Substantia nigra (tissue), 51 donors: ENCODE measurements at places on chromosomes 3 and 15.

GRCh38 chr15:73244333-73244732, 124.4 kb downstream of the HCN4 start:
- DNase-seq: no peak

GRCh38 chr3:15708882-15709677, 88.7 kb downstream of the ANKRD28 start:
- DNase-seq: no peak

GRCh38 chr3:110957247-110958025, 114.2 kb upstream of the NECTIN3 start:
- DNase-seq: no peak

DNA sequence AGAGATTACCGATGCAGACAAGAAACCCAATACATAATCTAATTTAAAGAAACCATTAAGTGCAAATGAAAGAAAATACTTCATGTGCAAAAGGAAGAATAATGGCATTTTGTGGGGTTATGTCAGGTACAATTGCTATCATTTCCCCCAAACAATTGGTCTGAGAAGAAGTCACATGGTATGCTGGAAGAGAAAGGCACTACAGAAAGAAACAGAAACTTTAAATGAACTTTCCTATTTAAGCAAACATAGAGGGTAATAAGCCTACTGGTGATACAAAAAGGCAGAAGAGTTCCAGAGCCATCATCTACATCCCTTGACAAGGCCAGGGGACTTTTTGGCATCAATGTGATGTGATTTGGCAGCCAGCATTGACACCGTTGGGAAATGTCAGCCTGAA, 302.4 kb upstream of the WNT5A start:
- no peak for DNase-seq

DNA sequence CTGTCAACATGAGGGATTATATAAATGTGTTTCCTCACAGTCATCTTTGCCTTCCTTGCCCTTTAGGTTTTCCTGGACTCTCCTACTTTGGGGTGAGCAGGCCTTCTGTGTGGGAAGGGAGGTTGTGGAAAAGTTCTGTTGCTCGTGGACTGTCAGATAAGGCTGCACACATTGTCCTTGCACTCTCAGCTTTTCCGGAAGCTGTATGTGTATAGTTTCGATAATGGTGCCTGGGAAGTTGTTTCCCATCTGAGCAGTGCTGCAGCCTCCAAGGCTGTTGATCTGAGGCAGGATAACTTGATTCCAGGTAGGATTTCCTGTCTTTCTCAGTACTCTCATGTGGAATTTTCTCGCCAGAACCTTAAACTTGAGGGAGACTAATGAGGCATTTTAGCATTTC, 297.8 kb upstream of the AZI2 start:
- no peak for DNase-seq

GRCh38 chr3:171307046-171307585, 153.1 kb downstream of the TNIK start:
- no peak for DNase-seq

DNA sequence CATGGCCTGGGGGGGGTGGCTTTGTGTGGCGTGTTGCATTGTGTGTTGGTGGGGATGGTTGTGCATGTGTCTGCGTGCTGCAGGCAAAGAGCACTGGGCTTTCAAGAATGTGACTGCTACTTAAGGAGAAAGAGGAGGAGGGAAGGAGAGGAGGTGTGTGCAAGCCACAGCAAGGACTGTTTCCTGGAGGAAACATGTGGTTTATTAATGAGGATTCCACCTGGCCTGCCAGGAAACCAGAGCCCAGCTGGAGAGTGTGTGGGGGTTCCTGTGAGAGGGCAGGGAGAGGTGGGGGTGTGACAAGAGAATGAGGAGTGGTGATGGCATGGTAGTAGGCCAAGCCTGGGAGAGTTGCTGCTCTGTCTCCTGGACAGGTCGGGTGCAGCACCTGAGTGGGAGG, 258.1 kb upstream of the ROPN1 start:
- DNase-seq: no peak

DNA sequence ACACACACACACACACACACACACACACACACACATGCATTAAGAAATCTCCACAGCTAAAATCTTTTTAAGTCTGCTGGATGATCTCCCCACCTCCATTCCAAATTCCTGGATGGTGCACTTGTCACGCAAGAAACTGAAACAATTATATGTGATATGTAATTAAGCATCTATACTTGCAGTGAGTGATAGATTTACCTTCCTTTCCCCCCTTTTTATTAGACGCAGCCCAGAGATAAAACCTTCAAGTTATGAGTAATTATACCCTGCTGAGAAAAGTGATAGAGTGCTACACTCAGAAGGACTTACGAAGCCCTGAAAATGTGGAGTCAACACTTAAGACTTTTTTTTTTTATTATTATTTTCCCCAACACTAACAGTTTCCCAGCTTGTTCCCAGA, 255.2 kb downstream of the LSAMP start:
- DNase-seq: no peak

GRCh38 chr3:56919137-56919796, 117.5 kb upstream of the ARHGEF3 start:
- no peak for DNase-seq

- DNase-seq: no peak
These were observed 213.7 kb downstream of the ALCAM start for GRCh38 chr3:105580296-105580965.

DNA sequence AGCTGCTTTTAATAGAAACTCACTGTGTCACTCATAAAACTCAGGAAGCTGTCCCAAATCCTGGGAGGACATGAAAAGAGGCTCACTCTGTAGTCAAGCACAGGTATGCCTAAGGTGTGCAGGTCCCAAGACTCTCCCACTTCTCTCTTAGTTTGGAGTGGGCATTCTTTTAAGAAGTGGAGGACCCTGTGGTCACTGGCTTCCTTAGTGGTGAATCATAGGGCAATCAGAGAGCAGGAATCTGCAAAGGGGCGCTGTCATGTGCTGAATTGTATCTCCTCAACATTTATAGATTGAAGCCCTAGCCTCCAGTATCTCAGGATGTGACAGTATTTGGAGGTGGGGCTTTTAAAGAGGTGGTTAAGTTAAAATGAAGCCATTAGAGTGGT, 47.2 kb upstream of the ZBTB38 start:
- DNase-seq: no peak

- no peak for DNase-seq
These were observed 13.2 kb downstream of the USP13 start for GRCh38 chr3:179666030-179666429.

- DNase-seq: no peak
These were observed 33.2 kb upstream of the TRIM59 start for GRCh38 chr3:160482796-160483195.
